ENCODE measurements at places on chromosomes 2 and 18. TPM values are rescaled to one million over a fixed set of nuclear protein-coding genes. Genes with fewer than 3 reads are reported as not detected.

- peak; percentile 76 for DNase-seq
Measured at GRCh38 chr2:205198140-205198525, 484.2 kb upstream of the NRP2 start.

- DNase-seq: no peak
Measured at GRCh38 chr2:21774691-21775368, 651.1 kb downstream of the TDRD15 start.

- no peak for DNase-seq
Measured at GRCh38 chr2:216540920-216541319, 42.3 kb downstream of the RPL37A start.

The TMEM198 gene
- total RNA-seq: 1.2 TPM

The CNOT11 gene
- total RNA-seq: 31.8 TPM

The CPS1 gene
- total RNA-seq: 2.1 TPM

DNA sequence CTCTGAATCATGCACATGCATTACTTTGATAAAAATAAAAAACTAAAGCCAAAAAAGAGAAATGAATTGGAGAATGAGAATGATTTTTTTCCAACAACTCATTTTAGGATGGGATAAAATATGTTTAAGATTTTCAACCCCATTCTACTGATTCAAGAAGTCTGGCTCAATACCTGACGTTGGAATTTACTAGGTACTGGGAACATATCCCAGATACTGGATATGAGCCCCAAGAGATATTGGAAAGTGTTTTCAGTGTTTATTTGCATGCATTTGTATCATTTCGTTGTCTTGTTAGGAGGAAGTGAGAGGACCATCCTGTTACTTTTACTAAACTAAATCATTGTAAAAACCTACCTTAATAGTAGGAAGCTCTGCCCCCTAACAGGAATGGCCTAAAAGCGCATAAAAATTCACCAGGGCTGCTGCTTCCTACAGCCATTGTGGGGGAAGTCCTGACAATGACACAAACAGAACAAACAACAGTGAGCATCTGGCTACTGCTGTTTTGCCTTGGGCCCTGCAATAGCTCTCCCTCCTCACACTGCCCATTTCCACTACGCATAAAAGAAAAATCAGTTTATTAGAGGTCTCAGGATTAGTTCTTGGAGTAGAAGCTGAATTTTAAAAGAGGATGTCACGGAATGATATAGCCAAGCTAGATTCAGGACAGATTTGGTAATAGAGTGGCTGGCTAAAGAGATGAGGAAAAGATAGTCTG, 35.2 kb downstream of the ANKAR start:
- DNase-seq: peak; percentile 73

DNA sequence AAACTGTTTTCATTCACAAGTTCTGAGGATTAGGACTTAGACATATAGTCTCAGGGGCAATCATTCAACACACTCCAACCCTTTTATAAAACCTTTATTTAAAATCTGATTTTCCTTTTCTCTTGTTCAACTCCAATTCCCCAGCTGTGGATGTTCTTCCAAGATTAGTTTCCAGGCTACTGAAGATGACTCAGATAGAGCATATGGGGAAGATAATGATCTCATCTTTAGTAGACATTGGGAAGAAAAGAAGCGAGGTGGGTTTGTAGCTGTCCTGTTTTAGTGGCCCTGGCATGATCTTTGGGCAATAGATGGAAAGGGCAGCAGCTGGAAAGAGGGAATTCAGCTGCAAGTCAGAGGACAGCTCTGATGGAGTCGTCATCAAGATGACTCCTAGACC, 247.7 kb upstream of the CCDC68 start:
- DNase-seq: peak; percentile 61

- peak; percentile 78 for DNase-seq
Measured at GRCh38 chr2:198374375-198375082, 570.1 kb downstream of the PLCL1 start.

GRCh38 chr18:35862119-35862640, 110.3 kb upstream of the RMP24 start:
- no peak for DNase-seq

The PXDN gene
- 95.4 TPM for total RNA-seq

DNA sequence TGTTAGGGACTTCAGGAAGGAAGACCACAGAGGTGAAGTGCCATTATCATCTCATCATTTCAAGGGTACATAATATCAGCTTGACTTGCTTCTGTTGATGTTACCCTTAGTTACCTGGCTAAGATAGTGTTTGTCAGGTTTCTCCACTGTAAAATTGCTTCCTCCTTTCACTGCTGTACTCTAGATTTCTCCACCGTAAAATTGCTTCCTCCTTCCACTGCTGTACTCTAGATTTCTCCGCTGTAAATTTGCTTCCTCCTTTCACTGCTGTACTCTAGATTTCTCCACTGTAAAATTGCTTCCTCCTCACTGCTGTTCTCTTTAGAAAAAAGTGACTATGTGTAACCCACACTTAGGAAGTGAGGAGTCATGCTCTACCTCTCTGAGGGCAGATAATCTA, 1460.3 kb downstream of the SUCLG1 start:
- DNase-seq: no peak

GRCh38 chr18:55179835-55180234, 220.6 kb upstream of the CCDC68 start:
- DNase-seq: peak; percentile 14

- DNase-seq: no peak
Measured at GRCh38 chr2:161075701-161076100, 84.5 kb upstream of the TANK start.

GRCh38 chr2:209367075-209367747, 56.6 kb upstream of the MAP2 start:
- DNase-seq: no peak

All from muscle of leg (tissue), 16 donors.